Right cardiac atrium (tissue), 5 donors: ENCODE measurements at places on chromosomes 7 and 10. TPM values are rescaled to one million over a fixed set of nuclear protein-coding genes. Genes with fewer than 3 reads are reported as not detected.

ASNS gene
- 18.6 TPM for polyA plus RNA-seq

DIP2C gene
- 7.9 TPM for polyA plus RNA-seq

NEUROD6 gene
- polyA plus RNA-seq: not detected

MMD2 gene
- polyA plus RNA-seq: not detected

IKZF1 gene
- polyA plus RNA-seq: 0.54 TPM

CPA2 gene
- 0.05 TPM for polyA plus RNA-seq

ZNF487 gene
- 4.2 TPM for polyA plus RNA-seq

TMEM178B gene
- 13.3 TPM for polyA plus RNA-seq

GHRHR gene
- polyA plus RNA-seq: not detected

TMEM139 gene
- 10.9 TPM for polyA plus RNA-seq

TMEM196 gene
- not detected for polyA plus RNA-seq

INSYN2A gene
- 0.02 TPM for polyA plus RNA-seq

PLXNA4 gene
- 5.7 TPM for polyA plus RNA-seq

WDFY4 gene
- 0.57 TPM for polyA plus RNA-seq

TYSND1 gene
- 3.9 TPM for polyA plus RNA-seq

POT1 gene
- 8.9 TPM for polyA plus RNA-seq

ZNF789 gene
- 2.9 TPM for polyA plus RNA-seq

SUGCT gene
- 6.1 TPM for polyA plus RNA-seq

PRKAG2 gene
- polyA plus RNA-seq: 162 TPM

PIP4K2A gene
- polyA plus RNA-seq: 10.1 TPM

ANKRD22 gene
- polyA plus RNA-seq: not detected

SPAG6 gene
- polyA plus RNA-seq: 0.05 TPM

OR2A12 gene
- not detected for polyA plus RNA-seq

CALHM3 gene
- polyA plus RNA-seq: not detected

CH25H gene
- polyA plus RNA-seq: 1.8 TPM

GNAI1 gene
- polyA plus RNA-seq: 7.5 TPM

ZEB1 gene
- 13.9 TPM for polyA plus RNA-seq

GJD4 gene
- polyA plus RNA-seq: not detected

NXPH1 gene
- not detected for polyA plus RNA-seq

GFRA1 gene
- polyA plus RNA-seq: 2.7 TPM

LOXL4 gene
- polyA plus RNA-seq: 0.77 TPM

TRIM74 gene
- polyA plus RNA-seq: 0.27 TPM

TFPI2 gene
- 6.5 TPM for polyA plus RNA-seq

PDCD4 gene
- 39.8 TPM for polyA plus RNA-seq

RET gene
- polyA plus RNA-seq: 0.59 TPM

RAB18 gene
- 41.1 TPM for polyA plus RNA-seq

THAP5 gene
- 10.0 TPM for polyA plus RNA-seq

SLF2 gene
- 7.4 TPM for polyA plus RNA-seq

FASTK gene
- polyA plus RNA-seq: 133 TPM

WNT8B gene
- polyA plus RNA-seq: not detected

NPTX2 gene
- polyA plus RNA-seq: 3.8 TPM

RAMP3 gene
- polyA plus RNA-seq: 58.4 TPM

EBF3 gene
- polyA plus RNA-seq: 8.5 TPM

H2BK1 gene
- not detected for polyA plus RNA-seq

NRCAM gene
- 1.3 TPM for polyA plus RNA-seq

UCN3 gene
- not detected for polyA plus RNA-seq

C10orf95 gene
- 0.09 TPM for polyA plus RNA-seq
